ENCODE measurements at places on chromosomes 12 and 14.

GRCh38 chr14:33972583-33973081 lies 21.8 kb upstream of the EGLN3 start:
- H3K4me3 ChIP-seq: no peak overlapping the region
- H3K27me3 ChIP-seq: 0 out of 2 replicates have a peak, but pooled peaks cover 2% of the 10 kb centered on the region

DNA sequence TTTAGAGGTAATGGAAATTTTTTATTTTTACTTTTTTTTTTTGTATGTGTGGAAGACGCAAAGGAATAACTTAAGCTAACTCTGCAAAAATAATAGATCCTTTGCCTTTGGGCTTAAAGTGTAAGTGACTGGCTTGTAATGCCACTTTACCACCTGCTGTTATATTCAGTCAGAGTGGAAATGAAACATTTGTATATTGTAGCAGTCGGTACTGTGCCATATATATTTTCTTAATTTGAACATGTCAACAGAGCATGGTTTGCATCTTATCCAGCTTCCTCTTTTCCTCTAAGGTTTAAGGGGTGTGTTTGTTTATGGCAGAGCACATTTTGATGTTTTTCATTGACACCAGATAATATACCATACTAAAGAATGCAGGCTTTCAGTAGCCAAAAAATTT lies 176.6 kb downstream of the TRHDE start:
- no peaks in the 10 kb centered on the region for H3K27me3 ChIP-seq
- DNase-seq: no peak
- no peaks in the 10 kb centered on the region for H3K4me1 ChIP-seq
- H3K4me3 ChIP-seq: no peak overlapping the region
- no peak overlapping the region for H3K27ac ChIP-seq
- no peaks in the 10 kb centered on the region for H3K36me3 ChIP-seq

- DNase-seq: no peak
- H3K4me3 ChIP-seq: no peak overlapping the region
- no peaks in the 10 kb centered on the region for H3K36me3 ChIP-seq
- peaks cover 16% of the 10 kb centered on the region for H3K4me1 ChIP-seq
These were observed 86.0 kb upstream of the HIF1A start for GRCh38 chr14:61609191-61609843.

GRCh38 chr12:1497161-1497560 lies 97.2 kb downstream of the FBXL14 start:
- H3K4me3 ChIP-seq: no peak overlapping the region
- H3K4me1 ChIP-seq: no peaks in the 10 kb centered on the region
- DNase-seq: no peak
- H3K36me3 ChIP-seq: no peaks in the 10 kb centered on the region
- no peaks in the 10 kb centered on the region for H3K27me3 ChIP-seq

- no peaks in the 10 kb centered on the region for H3K36me3 ChIP-seq
- H3K4me3 ChIP-seq: no peak overlapping the region
- H3K4me1 ChIP-seq: no peaks in the 10 kb centered on the region
- H3K27me3 ChIP-seq: no peaks in the 10 kb centered on the region
- no peak overlapping the region for H3K27ac ChIP-seq
These were observed 47.9 kb downstream of the ANKRD9 start for GRCh38 chr14:102461490-102462338.
